ENCODE measurements at places on chromosomes 4 and X.

DNA sequence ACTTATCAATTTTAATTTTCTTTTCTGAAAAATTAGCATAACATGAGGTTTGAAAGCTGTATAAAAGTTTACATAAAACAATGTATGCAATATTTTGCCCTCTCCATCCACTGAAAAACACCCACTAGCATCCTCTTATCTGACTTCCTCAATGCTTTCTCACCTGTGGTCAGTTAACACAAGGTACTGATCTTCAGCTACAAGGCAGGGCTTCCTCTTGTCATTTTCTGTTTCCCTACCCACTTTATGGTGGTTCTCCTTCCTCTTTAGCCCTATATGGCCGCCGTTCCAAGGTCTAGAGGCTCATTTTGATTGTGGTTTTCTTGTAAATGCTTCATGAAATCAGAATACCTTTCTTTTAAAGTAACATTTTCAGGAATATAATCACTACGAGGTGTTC is 618.6 kb upstream of the CPEB2 start:
- no peak for DNase-seq

DNA sequence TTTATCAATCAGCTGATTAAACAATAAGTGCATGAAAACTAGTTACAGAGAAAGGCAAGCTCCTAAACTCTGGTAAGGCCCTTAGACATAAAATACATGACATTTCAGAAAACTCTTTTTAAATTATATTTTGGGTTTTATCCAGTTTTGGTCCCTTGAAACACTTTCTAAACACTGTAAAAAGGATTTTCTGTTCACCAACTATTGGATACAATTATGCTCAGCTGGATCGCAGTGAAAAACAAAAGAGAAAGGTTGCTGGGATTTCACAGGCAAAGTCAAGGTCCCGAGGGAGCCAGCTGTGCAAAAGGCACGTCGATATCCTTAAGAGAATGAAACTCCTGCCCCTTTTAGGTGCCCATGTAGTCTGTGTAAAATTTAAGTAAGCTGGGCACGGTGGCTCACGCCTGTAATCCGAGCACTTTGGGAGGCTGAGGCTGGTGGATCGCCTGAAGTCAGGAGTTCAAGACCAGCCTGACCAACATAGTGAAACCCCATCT is 1018.4 kb upstream of the INTU start:
- no peak for DNase-seq

- DNase-seq = no peak
Measured at GRCh38 chr4:151933122-151933827, 172.5 kb upstream of the GATB start.

GRCh38 chrX:42530027-42530426 is 247.9 kb downstream of the PPP1R2C start:
- DNase-seq = no peak

DNA sequence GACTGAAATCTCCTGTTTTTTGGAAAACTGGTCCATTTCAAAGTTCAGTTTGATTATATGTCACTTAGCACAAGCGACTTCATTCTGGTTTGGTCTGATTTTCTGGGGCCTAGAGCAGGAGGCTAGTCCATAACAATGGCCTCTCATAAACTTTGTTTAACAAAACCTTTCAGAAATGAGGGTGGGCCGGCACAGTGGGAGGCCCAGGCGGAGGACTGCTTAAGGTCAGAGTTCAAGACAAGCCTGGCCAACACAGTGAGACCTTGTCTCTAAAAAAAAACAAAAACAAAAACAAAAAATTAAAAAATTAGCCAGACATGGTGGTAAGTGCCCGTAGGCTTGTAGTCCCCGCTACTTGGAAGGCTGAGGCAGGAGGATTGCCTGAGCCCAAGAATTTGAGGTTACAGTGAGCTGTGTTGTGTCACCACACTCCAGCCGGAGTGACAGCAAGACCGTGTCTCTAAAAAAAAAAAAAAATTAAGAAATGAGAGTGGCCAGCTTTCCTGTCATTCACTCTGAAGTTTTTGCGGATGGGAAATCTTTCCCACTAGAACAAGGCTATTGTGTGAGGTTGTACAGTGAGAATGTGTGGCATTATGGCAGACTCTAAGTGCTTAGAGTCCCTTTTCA is 1.2 kb upstream of the PLAC8 start:
- no peak for DNase-seq

DNA sequence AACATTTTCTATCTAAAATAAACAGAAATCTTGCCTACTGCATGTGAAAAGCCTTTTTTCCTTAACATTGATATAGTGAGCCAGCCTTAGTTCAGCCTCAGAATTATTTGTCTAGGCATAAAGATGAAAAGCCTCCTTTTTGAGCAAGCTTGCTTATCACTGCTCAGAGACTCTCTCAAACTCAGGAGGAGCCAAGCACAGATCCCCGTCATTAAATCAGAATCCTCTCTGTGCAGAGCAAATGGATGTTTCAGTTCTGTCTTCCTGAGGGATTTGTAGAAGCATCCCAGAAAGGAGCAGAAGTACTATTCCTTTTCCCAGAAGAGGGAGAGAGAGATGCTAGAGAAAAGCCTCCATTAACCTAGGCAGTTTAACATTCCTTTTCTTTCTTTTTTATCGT is 186.9 kb upstream of the LNX1 start:
- no peak for DNase-seq

- no peak for DNase-seq
Measured at GRCh38 chr4:16443504-16444088, 217.3 kb upstream of the TAPT1 start.

DNA sequence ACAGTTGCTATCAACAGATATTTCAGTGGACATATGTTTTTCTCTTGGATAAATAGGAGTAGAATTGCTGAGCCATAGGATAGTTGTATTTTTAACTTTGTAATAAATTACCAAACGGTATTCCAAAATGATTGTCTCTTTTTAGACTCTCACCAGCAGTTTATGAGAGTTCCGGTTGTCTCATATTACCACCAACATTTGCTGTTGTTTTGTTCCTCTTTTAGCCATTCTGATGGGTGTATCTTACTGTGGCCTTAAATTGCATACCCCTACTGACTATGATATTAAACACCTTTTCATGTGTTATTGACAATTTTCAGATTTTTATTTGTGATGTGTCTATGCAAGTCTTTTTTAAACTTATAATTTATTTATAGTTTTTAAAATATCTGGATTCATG is 39.7 kb downstream of the SNX25 start:
- no peak for DNase-seq

DNA sequence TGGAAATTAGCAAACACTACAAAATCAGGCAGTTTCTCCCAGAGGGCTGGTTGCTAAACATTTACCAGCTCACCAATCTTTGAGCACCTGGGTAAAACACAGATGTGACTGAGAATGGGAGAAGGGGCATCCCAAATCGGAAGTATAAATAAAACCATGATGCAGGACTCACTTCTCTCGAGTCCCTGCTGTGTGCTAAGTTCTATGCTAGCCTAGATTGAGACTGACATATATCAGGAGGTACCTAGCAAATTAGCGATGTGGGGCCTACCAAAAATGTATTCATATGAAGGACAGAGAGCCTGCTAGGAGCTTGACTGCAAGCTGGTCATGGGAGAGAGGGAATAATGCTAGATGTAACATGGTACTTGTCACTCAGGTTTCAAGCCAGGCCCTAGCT is 171.9 kb upstream of the PGRMC2 start:
- DNase-seq = no peak

DNA sequence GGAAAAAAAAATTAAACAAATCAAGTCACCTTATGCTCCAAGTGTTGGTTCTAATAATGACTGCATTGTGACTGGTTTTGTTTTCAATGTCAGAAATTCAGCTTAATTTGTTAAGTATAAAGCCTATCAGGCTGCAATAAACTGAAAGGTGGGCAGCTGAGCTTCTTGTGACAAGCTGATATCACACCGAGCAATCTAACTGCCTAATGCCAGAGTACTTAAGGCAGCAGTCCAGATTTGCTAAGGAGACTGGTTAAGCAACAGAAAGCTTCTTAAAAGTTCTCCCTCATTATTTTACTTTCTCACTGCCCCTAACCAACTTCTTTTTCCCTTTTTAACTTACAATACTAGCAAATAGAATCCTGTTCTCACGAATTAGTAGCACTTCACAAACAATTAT is 201.0 kb downstream of the MAB21L2 start:
- DNase-seq = no peak

GRCh38 chrX:54043541-54044125 is 640 bp downstream of the PHF8 start:
- peak; percentile 15 for DNase-seq

DNA sequence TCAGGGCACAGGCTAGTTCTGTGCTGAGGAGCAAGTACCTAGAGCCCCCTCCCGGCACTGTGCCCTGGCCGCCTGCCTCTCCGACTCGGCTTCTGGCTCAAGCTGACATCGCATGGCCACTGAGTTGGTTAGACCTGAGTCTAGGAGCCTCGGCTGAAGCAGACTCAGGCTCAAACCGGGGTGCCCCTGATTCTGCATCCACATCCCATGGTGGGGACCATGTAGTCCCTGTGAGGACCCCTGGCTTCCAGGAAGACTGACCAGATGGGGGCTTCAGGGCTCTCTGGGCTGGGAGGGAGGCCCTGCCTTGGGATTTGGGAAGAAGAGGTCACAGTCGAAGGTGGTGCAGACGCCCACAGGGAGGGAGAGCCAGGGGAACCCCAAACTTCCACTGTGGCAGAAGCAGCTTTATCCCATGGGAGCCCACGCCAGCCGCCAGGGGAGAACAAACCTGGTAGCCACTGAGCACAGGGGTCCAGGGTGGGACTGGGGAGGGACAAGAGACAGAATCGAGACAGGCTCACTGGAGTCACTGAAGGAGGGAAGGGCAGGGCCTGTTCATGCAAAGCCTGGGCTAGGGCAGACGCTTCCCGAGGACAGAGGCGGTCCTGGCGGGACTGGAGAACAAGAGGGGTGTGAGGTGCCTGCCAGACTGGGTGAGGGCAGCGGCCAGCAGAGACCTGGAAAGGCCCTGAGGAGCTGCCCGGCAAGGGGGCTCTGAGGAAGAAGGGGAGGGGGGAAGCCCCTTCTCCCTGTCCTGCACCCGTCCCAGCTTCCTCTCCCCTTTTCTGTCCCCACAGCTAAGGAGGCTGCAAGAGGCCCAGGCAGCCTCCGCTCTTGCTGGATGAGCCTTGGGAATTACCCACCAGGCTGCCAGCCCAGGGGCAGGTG is 1.1 kb downstream of the PDE6B start:
- no peak for DNase-seq

GRCh38 chrX:82765811-82766210 is 742.3 kb upstream of the POU3F4 start:
- no peak for DNase-seq

- DNase-seq = no peak
Measured at GRCh38 chr4:78661921-78662521, 110.5 kb downstream of the ANXA3 start.
